ENCODE measurements at places on chromosomes 5 and 9. TPM values are rescaled to one million over a fixed set of nuclear protein-coding genes. Genes with fewer than 3 reads are reported as not detected.

Gene SLC6A3
- total RNA-seq: not detected

Gene HNRNPH1
- 221 TPM for total RNA-seq

Gene SLC34A3
- total RNA-seq: not detected

Gene CD72
- 0.59 TPM for total RNA-seq

Gene IRX2
- 5.6 TPM for total RNA-seq

Gene FRRS1L
- 1.2 TPM for total RNA-seq
